ENCODE measurements at places on chromosomes 12 and 14.
A peak's percentile ranks its signal among the peaks of the same experiment; 100 is the strongest.

DNA sequence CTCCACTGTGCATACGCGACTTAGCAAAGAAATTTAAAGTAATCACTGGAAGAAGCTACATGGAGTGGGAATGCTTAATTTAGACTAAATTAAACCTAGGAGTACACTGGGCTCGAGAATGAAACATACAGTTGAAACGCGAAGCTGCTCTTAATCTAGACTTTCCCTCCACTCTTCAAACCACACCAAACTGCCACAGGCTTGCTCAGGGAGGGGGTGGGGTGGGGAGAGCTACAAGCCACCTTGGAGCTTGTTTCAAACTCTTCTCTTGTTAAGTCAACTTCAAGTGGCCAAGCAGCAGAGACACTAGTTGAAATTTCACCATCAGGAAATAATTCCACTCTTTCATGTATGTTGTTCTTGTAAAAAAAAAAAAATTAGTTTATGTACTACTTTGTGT lies 69.9 kb downstream of the SLC38A1 start:
- DNase-seq: no peak

- no peak for DNase-seq
Observed at GRCh38 chr14:103293465-103293864, 40.6 kb upstream of the EIF5 start.

DNA sequence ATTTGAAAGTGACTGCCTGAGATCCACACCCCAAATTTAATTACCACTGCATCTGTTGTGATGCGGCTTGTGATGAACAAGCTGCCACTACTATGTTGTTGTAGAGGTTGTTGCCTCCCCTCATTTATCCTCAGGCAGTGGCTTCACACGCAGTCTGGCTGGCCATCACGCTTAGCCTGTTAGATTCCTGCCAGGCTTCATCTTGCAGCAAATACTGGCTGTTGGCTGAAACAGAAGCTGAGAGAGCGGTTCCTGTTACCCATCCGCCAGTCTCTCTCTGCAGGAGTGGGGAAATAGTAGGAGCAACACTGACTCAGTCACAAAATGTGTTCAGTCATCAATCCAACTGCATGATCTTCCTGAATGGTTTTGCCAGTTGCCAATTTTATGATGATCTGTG lies 934.4 kb downstream of the FLRT2 start:
- DNase-seq: no peak

DNA sequence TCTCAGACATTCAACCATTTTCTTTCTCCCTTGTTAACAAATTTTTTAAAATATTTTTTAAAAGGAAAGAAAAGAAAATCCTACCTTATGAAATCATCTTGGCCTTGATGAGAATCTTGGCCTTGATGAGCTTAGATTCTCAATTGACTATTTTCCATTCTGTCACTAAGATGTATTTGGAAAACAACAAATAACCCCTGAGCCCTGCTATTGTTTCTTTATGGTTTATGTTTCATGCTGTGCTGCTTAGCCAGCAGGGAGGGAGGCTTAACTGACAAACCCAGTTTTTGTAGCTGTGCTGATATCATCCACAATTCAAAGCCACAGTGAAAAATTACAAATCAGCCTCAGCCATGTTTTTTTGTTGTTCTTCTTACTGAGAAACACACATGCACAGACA lies 404.1 kb downstream of the RAD51B start:
- DNase-seq: no peak

- peak; percentile 16 for DNase-seq
Observed at GRCh38 chr14:85250414-85251189, 279.3 kb upstream of the FLRT2 start.

DNA sequence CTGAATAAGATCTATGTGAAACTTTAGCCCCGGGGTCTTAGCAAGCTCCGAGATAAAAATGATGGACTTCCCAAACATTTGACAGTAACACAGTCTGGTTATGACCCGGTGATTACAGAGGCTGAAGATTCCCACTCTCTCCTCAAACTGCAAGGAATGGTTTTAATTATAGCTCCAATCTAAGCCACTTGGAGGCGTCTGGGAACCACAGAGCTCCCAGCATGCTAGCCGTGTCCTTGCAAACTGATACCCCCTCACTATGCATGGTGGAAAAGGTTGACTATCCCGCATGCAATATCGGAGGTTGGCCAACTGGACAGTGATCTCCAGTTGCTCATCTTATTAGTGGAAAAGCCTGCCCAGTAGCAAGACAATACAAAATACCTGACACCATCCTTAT lies 76.5 kb upstream of the GRIN2B start:
- peak; percentile 30 for DNase-seq

- no peak for DNase-seq
Observed at GRCh38 chr14:86838363-86838762, 1154.6 kb downstream of the GALC start.

DNA sequence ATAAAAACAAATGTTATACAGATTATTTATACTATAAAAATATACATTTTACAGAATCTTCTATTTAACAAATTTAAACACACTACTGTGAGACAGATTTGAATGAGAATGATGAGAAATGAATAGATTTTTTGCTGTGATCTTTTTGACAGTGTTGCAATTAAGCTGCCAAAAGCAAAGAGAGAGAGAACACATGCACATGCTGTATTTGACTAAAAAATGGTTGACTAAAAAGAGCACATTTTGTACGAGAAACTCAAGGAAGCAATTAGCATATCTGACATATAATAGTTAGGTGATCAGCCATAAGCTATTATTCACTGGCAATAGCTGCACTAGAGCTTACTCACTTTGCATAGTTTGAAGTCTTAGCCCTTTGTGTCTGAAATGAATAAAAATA lies 115.8 kb downstream of the SYT10 start:
- no peak for DNase-seq

- DNase-seq: peak; percentile 90
Observed at GRCh38 chr14:78834766-78835451, 664.7 kb downstream of the NRXN3 start.
